ENCODE measurements at places on chromosomes 6 and 20.

GRCh38 chr20:31712564-31713311 lies 9.9 kb downstream of the BCL2L1 start:
- no peak for DNase-seq

- DNase-seq: no peak
Observed at GRCh38 chr6:75619230-75619899, 17.7 kb downstream of the SENP6 start.

GRCh38 chr6:162058281-162058875 lies 669.2 kb downstream of the PRKN start:
- no peak for DNase-seq

DNA sequence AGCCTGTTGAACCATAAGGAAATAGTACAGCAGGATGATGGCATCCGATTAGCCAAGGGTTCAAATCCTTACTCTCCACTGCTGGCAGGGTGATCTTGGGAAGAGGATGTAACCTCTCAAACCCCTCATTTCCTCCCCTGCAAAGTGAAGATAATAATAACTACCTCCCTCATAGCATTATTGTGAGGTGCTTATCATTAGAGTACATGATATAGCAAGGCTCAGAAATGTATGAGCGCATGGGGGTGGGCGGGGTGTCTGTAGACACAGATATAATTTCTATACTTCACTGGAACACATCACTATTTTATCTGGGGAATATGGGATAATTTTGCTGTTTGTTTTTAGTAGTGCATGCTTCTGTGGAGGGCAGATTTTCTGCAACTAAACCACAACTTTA lies 89.8 kb upstream of the LAMP5 start:
- DNase-seq: no peak

Data from NCI-H1694 treated with DMSO at 0.1 percent for 48 hours (cell line).